MG63 (cell line): ENCODE measurements at places on chromosomes 11 and 22.

- DNase-seq: no peak
Observed at GRCh38 chr11:30358536-30358935, 35.6 kb downstream of the ARL14EP start.

DNA sequence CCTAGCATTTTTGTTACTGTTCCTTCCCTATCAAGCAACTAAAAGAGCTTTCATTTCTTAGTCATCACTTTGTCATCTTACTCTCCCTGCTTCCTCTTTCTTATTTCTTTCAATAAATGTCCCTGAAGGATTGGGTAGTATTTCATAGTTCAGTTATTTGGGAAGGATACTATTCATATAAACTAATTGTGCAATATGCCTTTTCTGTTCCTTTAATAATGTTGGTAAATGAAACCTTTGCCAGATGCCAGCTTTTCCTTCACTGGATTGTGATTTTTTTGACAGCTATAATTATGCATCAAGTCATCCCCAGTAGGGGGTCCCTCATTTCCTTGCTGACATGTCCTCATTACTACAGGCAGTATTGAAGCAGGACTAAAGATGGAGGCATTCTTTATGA is 101.7 kb downstream of the ATM start:
- peak; percentile 14 for DNase-seq

DNA sequence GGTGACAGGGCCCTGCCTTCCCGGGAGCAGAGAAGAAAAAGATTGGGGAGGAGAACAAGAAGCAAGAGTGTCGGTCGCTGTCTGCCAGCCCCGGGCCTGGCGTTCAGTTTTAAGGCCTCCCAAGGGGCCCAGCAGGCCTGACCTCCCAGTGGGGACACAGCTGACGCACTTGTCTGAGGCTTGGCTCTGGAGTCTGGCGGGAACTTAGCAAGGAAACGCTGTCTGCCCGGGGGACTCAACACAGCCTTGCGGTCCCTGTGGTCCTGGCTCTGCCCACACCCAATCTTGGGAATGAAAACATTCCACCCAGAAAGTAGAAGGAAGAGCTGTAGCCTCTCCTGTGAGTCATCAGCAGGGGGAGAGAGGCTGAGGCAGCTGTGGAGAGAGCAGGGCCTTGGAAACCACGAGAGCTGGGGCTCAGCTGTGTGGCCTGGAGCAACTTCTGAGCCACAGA is 54.4 kb downstream of the TRAF6 start:
- DNase-seq: peak; percentile 89

GRCh38 chr22:37199760-37200108 is 11.7 kb upstream of the C1QTNF6 start:
- no peak for DNase-seq

DNA sequence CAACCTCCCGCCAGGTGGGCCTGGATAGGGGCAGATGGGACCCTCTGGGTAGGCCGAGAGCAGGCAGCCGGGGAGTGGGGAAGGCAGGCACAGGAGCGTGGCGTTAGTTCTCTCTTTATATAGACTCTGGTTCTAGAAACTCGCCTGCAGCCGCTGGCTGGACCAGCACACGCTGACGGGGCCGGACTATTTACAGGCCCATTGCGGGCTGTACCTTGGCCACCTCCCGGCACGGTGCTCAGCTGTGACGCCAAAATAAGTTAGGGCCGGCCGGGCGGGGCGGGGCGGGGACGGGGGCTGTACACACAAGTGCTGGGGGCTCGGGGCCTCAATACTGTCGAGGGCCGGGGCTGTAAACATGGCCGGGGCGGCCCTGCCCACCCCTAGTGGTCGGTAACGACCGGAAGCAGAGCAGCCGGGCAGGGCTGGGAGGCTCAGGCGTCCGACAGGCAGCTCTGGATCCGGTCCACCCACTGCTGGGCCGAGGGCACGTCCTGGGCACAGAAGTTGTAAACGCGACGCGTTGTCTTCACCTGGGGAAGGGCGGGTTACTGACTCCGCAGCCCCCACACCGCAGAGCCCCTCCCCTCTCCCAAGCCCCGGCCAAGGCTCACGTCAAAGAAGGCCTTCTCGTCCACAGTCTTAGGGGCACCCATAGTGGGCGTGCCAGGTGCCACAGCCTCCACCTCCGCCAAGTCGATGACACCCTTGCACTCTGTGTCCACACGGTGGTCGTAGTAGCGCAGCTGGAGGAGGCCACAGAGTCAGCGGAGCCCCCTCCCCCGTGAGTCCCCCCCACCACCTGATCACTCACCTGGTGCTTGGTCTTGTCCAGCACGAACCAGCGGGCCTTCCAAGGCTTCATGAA is 27.9 kb downstream of the SBF1 start:
- DNase-seq: no peak

- DNase-seq: no peak
Observed at GRCh38 chr11:126464796-126465195, 109.3 kb downstream of the ST3GAL4 start.

- no peak for DNase-seq
Observed at GRCh38 chr22:20027966-20028854, 7.3 kb downstream of the TANGO2 start.

DNA sequence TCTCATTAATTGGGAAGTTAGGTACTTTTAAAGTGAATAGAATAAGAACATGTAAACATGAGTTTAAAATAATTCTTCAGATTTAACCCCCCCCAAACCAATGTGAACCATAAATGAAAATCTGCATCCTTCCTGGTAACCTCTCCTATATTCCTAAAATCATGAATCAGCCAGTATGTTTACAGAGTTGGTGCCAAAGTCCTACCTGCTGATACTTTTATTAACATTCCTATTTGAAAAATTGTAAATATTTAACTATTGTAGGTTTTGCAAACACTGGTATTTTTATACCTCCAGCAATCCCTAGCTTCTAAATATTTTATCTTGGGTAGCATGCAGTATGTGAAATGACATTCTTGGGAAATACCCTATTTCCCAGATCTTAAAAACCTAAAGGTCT is 278.2 kb downstream of the RAB38 start:
- DNase-seq: no peak
